ENCODE measurements at places on chromosomes 13 and 19.

GRCh38 chr19:5480427-5480836 lies 25.2 kb downstream of the ZNRF4 start:
- no peaks in the 10 kb centered on the region for H3K27me3 ChIP-seq
- no peak overlapping the region for H3K4me3 ChIP-seq
- H3K27ac ChIP-seq = no peak overlapping the region
- no peaks in the 10 kb centered on the region for H3K4me1 ChIP-seq

DNA sequence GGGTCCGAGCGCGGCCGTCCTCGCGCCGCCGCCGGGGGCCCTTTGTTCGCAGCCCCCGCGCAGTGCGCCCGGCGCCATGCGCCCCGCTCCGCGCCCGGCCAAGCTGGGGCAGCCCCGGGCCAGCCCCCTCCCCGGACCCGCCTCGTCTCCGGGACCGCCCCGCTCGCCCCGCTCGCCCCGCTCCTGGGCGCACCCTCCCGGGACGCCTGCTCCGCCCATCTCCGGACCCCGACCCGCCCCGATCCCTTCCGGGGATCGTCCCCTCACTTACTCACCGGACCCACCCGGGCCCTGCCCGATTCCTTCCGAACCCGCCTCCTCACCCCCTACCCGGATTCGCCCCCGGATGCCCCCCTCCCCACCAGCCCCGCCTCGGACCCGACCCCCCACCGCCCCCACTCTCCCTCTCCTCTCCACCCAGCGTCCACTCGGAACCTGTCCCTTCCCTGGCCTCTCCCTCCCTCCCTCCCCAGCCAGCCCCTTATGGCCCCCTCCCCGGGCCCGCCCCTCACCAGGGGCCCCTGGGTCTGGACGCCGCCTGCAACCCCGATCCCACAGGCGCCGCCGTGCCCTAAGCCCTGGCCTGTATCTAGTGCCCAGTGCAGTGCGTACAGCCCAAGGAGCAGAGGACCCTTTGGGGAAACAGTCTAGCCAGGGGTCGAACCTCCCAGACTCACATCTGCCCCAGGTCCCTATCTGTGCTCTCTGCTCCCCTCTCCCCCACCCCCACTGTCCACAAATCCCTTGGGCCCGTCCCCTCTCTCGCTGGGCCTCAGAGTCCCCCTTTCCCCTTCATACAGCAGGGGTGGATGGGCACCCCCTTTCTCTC lies at the start of gene CPAMD8:
TSS of gene CPAMD8 (minus strand) at position 105 of the 829 bp plus-strand sequence. CDS start 168 bp downstream, outside the sequence.
- DNase-seq = no peak
- peak within 1 kb of the TSS; percentile 30 for H3K4me3 ChIP-seq
- no peaks in the 10 kb centered on the region for H3K36me3 ChIP-seq
- peaks cover 22% of the 10 kb centered on the region for H3K27me3 ChIP-seq
- H3K27ac ChIP-seq = no peak within 1 kb of the TSS

DNA sequence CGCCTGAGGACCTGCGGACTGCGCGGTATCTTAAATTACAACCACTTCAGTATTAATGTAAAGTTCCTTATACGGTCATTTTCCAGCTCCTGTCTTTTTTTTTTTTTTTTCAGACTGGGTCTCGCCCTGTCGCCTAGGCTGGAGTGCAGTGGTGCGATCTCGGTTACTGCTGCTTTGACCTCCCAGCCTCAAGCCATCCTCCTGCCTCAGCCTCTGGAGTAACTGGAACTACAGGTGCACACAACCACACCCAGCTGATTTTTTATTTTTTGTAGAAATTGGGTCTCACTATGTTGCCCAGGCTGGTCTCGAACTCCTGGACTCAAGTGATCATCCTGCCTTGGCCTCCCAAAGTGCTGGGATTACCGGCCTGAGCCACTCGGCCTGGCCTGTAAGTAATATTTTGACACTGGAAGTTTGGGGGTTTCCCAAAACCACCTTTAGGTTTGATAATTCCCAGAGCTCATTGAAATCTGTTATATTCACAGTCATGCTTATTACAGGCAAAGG lies 406 bp upstream of the EID2B start:
- no peaks in the 10 kb centered on the region for H3K27me3 ChIP-seq

- no peak for DNase-seq
- no peak overlapping the region for H3K27ac ChIP-seq
- peaks cover 37% of the 10 kb centered on the region for H3K36me3 ChIP-seq
- H3K27me3 ChIP-seq = no peaks in the 10 kb centered on the region
- H3K4me1 ChIP-seq = peaks cover 23% of the 10 kb centered on the region
- H3K4me3 ChIP-seq = no peak overlapping the region
These were observed 14.3 kb downstream of the PEPD start for GRCh38 chr19:33507021-33507956.

DNA sequence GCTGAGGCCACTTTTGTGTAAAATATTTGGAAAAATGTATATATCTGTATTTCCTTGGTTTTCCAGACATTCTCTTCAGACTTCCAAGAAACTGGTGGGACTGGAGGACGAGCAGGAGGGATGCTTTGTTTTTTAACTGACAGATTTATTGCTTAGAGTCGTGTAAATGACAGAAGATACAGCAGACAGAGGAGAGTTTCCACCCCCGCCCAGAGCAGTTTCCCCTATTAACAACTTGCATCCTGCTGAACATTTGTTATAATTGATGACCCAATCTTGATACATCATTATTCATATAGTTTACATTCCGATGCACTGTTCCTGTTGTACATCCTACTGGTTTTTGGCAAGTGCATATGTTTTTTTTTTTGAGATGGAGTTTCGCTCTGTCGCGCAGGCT lies 7.1 kb upstream of the DOCK6 start:
- peaks cover 24% of the 10 kb centered on the region for H3K4me1 ChIP-seq
- no peaks in the 10 kb centered on the region for H3K36me3 ChIP-seq
- no peaks in the 10 kb centered on the region for H3K27me3 ChIP-seq
- peak overlapping the region; percentile 66 for H3K27ac ChIP-seq
- H3K4me3 ChIP-seq = no peak overlapping the region

GRCh38 chr19:13149628-13150186 lies 468 bp downstream of the STX10 start:
- peaks cover 24% of the 10 kb centered on the region for H3K36me3 ChIP-seq
- peak overlapping the region; percentile 95 for H3K27ac ChIP-seq
- H3K4me1 ChIP-seq = peaks cover 26% of the 10 kb centered on the region
- H3K27me3 ChIP-seq = no peaks in the 10 kb centered on the region

DNA sequence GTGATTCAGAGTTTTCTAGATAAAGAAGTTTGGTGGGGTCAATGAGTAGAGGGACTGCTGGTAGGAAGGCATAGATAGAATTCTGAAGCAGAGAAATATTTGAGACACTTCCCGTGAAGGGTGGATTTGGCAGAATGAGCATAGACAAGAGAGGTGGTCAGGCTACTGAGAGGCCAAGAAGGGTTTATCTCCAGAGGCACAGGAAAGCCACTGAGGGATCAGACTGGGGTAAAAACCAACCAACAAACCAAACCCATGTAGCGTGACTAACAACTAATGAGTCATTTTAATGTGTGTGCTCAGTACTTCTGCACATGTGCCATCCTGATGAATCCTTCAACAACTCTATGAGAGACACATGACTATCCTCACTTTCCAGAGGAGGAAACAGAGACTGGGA lies 60.0 kb upstream of the SERP2 start:
- DNase-seq = no peak
- H3K27ac ChIP-seq = no peak overlapping the region
- H3K27me3 ChIP-seq = no peaks in the 10 kb centered on the region
- peaks cover 66% of the 10 kb centered on the region for H3K4me1 ChIP-seq

- no peak for DNase-seq
- H3K4me3 ChIP-seq = no peak overlapping the region
- no peaks in the 10 kb centered on the region for H3K27me3 ChIP-seq
- no peaks in the 10 kb centered on the region for H3K4me1 ChIP-seq
- no peaks in the 10 kb centered on the region for H3K36me3 ChIP-seq
- H3K27ac ChIP-seq = no peak overlapping the region
These were observed 1582.8 kb downstream of the OLFM4 start for GRCh38 chr13:54611390-54611789.

GRCh38 chr19:1112268-1113029 lies 8.7 kb downstream of the GPX4 start:
- H3K36me3 ChIP-seq = peaks cover 45% of the 10 kb centered on the region
- no peaks in the 10 kb centered on the region for H3K27me3 ChIP-seq
- H3K4me1 ChIP-seq = peaks cover 28% of the 10 kb centered on the region
- H3K4me3 ChIP-seq = no peak overlapping the region

- H3K36me3 ChIP-seq = no peaks in the 10 kb centered on the region
- H3K4me1 ChIP-seq = peaks cover 27% of the 10 kb centered on the region
- peak; percentile 91 for DNase-seq
- no peaks in the 10 kb centered on the region for H3K27me3 ChIP-seq
- peak overlapping the region; percentile 64 for H3K27ac ChIP-seq
These were observed 170.0 kb downstream of the COL4A1 start for GRCh38 chr13:110136660-110137585.

DNA sequence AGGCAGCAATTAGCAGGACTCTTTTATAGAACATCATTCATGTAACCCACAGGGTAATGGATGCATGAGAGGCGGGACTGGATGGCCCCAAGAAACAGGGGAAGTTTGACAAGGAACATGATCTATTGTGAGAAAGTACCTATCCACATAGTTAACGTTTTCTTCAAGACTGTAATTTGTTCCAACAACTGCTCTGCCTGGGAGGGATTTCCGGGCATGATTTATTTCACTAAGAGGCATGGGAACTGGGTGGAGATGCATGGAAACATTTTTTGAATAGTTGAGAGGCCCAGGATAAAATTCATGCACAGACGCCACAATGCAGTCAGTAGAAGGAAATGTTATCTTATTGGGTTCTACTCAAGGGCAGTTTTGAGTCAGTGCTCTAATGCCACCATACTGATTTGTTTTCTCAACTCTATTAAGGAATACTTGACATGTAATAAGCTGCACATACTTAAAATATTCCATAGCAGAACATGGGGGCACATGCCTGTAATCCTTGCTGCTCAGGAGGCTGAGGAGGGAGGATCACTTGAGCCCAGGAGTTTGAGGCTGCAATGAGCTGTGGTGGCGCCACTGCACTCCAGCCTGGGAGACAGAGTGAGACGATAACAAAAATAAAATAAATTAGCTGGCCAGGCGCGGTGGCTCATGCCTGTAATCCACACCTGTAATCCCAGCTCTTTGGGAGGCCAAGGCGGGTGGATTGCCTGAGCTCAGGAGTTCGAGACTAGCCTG lies 9.9 kb upstream of the ATG4D start:
- H3K27me3 ChIP-seq = no peaks in the 10 kb centered on the region
- H3K4me1 ChIP-seq = no peaks in the 10 kb centered on the region
- H3K27ac ChIP-seq = no peak overlapping the region
- DNase-seq = no peak
- no peaks in the 10 kb centered on the region for H3K36me3 ChIP-seq

DNA sequence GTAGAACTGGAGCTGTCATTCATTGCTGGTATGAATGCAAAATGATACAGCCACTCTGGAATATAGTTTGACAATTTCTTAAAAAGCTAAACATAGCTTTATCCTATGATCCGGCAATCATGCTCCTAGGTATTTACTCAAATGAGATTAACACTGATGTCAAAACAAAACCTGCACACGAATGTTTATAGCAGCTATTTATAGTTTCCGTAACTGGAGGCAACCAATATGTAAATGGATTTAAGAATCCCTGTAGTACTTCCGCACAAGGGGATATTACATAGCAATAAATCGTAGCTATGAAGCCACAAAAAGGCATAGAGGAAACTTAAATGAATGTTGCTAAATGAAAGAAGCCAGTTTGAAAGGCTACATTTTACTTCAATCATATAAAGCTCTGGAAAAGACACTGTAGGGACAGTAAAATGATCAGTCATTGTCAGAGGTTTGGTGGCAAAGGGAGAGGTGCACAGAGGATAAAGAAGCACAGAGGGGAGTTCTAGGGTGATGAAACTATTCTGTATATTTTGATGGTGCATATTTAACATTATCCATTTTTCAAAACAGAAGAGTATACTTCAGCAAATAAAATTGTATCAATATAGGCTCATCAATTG lies 1893.0 kb upstream of the PCDH20 start:
- H3K4me3 ChIP-seq = no peak overlapping the region
- H3K27me3 ChIP-seq = no peaks in the 10 kb centered on the region
- DNase-seq = no peak
- H3K27ac ChIP-seq = no peak overlapping the region
- no peaks in the 10 kb centered on the region for H3K4me1 ChIP-seq
- no peaks in the 10 kb centered on the region for H3K36me3 ChIP-seq

DNA sequence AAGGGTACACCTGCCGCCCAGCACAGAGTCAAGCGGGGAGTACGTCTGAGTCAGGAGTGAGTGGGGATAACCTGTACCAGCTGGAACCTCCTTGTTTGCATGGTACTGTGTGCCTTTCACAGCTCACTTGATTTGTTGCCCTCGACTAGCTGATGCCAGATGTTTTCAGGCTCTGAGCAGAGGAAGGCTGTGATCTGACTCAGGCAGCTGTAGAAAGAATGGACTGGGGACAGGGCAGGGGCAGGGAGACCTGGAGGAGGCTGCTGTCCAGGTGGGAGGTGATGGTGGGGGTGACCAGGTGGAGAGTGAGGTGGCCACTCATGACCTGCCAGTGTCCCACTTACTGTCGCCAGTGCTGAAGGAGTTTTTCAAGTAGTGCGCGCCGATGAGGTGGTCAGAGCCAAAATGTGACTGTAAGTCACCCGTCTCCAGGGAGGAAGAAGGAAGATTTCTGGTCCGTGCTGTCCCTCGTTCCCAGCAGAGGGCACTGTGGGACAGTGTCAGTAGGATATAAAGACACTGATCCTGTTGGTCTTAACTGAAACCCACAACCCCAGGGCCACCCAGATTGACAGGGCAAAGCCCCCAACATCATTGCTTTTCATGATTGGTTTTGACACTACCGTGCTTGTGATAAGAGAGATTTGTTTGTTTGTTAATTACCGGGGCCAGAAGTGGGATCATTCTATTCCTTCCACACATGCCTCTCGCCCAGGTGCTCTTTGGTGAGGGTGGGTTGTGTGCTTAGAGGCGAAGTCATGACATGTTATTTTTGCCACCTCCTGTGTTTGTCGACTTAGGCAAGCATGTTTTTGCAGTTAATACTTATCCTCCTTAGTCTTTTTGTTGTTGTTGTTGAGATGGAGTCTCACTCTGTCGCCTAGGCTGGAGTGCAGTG lies 128.4 kb downstream of the DPF1 start:
- H3K4me1 ChIP-seq = no peaks in the 10 kb centered on the region
- no peak overlapping the region for H3K27ac ChIP-seq
- no peak overlapping the region for H3K4me3 ChIP-seq
- no peaks in the 10 kb centered on the region for H3K27me3 ChIP-seq
- H3K36me3 ChIP-seq = peaks cover 11% of the 10 kb centered on the region

GRCh38 chr19:13541554-13541953 lies 35.3 kb upstream of the CACNA1A start:
- H3K27me3 ChIP-seq = peaks cover 57% of the 10 kb centered on the region
- no peaks in the 10 kb centered on the region for H3K4me1 ChIP-seq
- H3K36me3 ChIP-seq = no peaks in the 10 kb centered on the region

DNA sequence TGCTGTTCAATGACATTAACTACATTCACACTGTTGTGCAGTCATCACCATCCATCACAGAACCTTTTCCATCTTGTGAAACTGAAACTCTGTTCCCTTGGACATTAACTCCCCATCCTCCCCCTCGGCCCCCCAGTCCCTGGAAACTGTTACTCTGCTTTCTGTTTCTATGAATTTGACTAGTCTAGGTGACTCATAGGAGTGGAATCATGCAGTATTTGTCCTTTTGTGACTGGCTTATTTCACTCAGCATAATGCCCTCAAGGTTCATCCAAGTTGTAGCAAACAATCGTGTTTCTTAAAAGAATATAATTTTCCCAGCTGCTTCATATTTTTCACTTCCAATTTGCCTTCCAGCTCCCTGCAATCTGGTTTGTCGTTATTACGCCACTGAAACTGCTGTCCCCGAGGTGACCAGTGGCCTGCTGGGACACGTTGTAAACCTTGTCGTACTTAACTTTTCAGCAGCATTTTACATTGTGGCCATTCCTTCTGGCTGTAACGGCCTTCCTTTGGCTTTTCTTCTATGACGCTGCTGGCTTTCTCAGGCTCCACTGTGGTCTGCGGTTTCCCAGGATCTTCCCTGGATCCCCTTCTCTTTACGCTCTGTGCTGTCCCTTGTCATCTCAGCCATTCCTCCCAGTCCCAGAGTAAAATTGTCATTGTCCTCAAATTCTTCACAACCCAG lies 74.0 kb downstream of the DHRS12 start:
- H3K27ac ChIP-seq = peak overlapping the region; percentile 62
- H3K4me1 ChIP-seq = peaks cover 34% of the 10 kb centered on the region
- H3K36me3 ChIP-seq = no peaks in the 10 kb centered on the region
- peak overlapping the region; percentile 15 for H3K4me3 ChIP-seq
- no peaks in the 10 kb centered on the region for H3K27me3 ChIP-seq

Measured in esophagus muscularis mucosa (tissue), 4 donors.